Tibial artery (tissue), 4 donors: ENCODE measurements at places on chromosomes 3 and 15.

DNA sequence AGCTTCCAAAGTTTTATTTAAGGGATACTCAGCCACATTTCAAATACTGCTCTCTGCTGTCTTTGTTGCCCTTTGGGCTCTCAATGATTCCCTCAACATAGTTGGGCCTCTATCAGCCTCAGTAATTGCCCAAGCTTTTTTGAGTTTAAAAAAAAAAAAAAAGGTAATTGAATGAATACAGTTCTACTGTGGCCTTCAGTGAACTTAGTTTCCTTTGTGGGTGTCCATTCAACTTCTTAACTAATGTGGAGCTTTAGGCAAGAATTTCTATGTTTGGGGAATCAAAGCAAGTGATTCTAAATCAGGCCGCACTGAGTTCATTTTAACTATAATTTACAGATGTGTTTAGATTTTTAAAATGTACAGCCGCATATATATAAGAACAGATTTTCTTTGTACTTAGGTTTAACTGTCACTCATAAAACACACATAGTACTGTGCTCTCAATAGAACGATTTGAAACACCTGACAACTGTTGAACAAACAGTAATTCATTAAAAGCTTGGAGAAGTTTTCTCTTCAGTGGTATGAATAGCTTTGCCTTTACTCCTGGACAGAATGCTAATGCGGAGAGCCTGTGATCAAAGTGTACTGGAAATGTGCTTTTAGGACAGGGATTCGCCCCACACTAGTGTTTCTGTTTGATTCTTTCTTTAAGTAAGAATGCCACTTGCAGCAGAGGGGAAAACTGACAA lies 844.9 kb upstream of the SEMA6D start:
- no peak overlapping the region for H3K4me3 ChIP-seq
- no peaks in the 10 kb centered on the region for H3K36me3 ChIP-seq
- no peaks in the 10 kb centered on the region for H3K27me3 ChIP-seq
- no peak for DNase-seq
- H3K27ac ChIP-seq: no peak overlapping the region

- peaks cover 37% of the 10 kb centered on the region for H3K4me1 ChIP-seq
- no peaks in the 10 kb centered on the region for H3K27me3 ChIP-seq
- H3K36me3 ChIP-seq: no peaks in the 10 kb centered on the region
- H3K27ac ChIP-seq: peak overlapping the region; percentile 90
These were observed 1.7 kb upstream of the HES1 start for GRCh38 chr3:194134231-194134756.

- no peak overlapping the region for H3K4me3 ChIP-seq
- H3K27me3 ChIP-seq: no peaks in the 10 kb centered on the region
- no peaks in the 10 kb centered on the region for H3K36me3 ChIP-seq
- DNase-seq: no peak
- no peak overlapping the region for H3K27ac ChIP-seq
- H3K4me1 ChIP-seq: no peaks in the 10 kb centered on the region
These were observed 68.0 kb upstream of the TRPM1 start for GRCh38 chr15:31169558-31169957.

DNA sequence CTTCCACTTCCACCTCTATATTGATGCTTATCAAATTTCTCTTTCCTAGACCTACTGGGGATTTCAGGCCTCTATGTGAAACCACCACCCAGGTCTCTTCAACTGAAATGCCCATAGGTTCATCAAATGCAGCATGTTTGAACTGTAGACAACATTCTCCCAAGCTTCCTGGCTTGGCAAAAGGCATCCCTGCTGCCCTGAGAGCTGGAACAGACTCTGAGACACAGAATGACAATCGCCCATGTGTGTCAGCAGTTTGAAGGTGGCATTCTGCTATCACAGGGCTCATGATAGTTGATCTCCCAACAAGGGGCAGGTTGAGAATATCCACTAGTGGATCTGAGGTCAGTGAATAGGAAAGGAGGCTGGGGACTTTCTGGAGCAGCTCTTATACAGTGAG lies 200.7 kb downstream of the RPLP1 start:
- H3K4me3 ChIP-seq: no peak overlapping the region
- no peaks in the 10 kb centered on the region for H3K4me1 ChIP-seq
- DNase-seq: no peak

- H3K4me1 ChIP-seq: no peaks in the 10 kb centered on the region
- no peaks in the 10 kb centered on the region for H3K36me3 ChIP-seq
- H3K4me3 ChIP-seq: no peak overlapping the region
These were observed 84.7 kb upstream of the THBS1 start for GRCh38 chr15:39495871-39496840.

GRCh38 chr3:37668431-37668817 lies 193.3 kb upstream of the CTDSPL start:
- peaks cover 34% of the 10 kb centered on the region for H3K4me1 ChIP-seq
- peak overlapping the region; percentile 21 for H3K4me3 ChIP-seq
- peak overlapping the region; percentile 48 for H3K27ac ChIP-seq
- H3K27me3 ChIP-seq: no peaks in the 10 kb centered on the region
- no peaks in the 10 kb centered on the region for H3K36me3 ChIP-seq

DNA sequence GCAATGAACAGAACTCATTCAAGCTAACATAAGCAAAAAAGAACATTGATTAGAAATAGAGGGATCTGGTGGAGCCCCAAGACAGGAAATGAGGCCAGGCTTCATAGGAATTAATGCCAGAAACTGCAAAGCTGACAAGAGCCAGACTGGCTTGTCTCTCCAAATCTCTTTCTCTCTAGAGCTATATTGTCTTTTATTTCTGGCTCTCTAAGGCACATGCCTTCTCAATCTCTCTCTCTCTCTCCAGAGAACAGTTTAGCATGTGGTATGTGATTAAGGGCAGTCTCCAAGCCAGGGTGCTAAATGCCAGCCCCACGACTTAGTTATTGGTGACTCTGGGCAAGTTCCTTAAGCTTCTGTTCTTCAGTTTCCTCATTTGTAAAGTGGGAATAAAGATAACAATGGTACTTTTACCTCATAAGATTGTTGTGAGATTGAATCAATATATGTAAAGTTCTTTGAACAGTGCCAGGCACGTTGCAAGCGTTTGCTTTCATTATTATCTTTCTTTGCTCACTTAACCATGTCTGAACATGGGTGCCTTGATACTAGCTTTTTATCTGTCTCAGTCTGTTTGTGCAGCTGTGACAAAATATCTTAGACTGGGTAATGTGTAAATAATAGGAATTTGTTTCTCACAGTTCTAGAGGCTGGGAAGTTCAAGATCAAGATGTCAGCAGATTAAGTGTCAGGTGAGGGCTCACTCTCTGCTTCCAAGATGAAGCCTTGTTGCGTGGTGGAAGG lies 123.2 kb downstream of the BDH1 start:
- H3K27ac ChIP-seq: no peak overlapping the region
- no peak overlapping the region for H3K4me3 ChIP-seq
- DNase-seq: no peak
- no peaks in the 10 kb centered on the region for H3K36me3 ChIP-seq
- peaks cover 4% of the 10 kb centered on the region for H3K4me1 ChIP-seq

GRCh38 chr15:49031804-49032203 lies 14.4 kb downstream of the SECISBP2L start:
- H3K36me3 ChIP-seq: peaks cover 37% of the 10 kb centered on the region
- no peak overlapping the region for H3K27ac ChIP-seq
- H3K27me3 ChIP-seq: no peaks in the 10 kb centered on the region
- no peaks in the 10 kb centered on the region for H3K4me1 ChIP-seq
- no peak for DNase-seq

DNA sequence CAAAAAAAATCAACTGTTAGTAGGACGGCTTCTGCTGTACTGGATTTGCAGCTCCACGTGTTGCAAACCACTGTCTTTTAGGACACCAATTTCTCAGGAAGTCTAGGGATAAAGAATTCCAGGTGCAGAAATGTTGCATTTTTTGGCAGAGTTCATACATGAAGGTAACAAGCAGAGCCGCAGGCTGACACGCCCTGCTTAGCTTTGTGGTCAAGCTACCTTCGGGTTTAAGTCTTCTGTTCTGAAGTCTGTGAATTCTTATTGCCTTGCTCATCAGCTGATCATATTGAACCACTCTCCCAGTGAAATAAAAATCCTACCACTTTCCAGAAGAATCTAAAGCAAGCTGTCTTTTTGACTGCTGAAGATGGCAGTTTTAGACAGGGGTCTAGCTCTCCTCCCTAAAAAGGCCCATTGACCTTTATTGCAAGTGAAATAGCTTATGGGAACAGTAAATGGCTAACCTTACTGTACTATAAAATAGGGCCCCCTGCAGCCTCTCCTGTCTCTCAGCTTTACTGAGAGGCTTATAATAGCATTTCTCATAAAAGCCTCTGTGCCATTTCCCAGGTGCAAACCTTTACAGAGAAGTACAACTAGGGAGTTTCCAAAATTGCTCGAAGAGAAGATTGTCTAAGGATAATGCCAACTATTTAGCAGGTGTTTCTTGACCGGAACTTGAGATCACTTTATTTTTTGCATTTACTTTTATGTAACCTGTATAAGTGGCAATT lies 262.2 kb upstream of the IL12A start:
- H3K27me3 ChIP-seq: no peaks in the 10 kb centered on the region
- H3K4me1 ChIP-seq: no peaks in the 10 kb centered on the region
- H3K27ac ChIP-seq: no peak overlapping the region
- DNase-seq: no peak
- no peaks in the 10 kb centered on the region for H3K36me3 ChIP-seq

- no peaks in the 10 kb centered on the region for H3K36me3 ChIP-seq
- peaks cover 44% of the 10 kb centered on the region for H3K4me1 ChIP-seq
- no peak overlapping the region for H3K4me3 ChIP-seq
- peak; percentile 48 for DNase-seq
- H3K27me3 ChIP-seq: no peaks in the 10 kb centered on the region
These were observed 26.2 kb downstream of the TRAK1 start for GRCh38 chr3:42117175-42118008.

- H3K4me3 ChIP-seq: no peak overlapping the region
- no peaks in the 10 kb centered on the region for H3K27me3 ChIP-seq
- no peak overlapping the region for H3K27ac ChIP-seq
- DNase-seq: no peak
These were observed 93.4 kb downstream of the XXYLT1 start for GRCh38 chr3:195177422-195178123.

- DNase-seq: no peak
- H3K27ac ChIP-seq: no peak overlapping the region
- no peaks in the 10 kb centered on the region for H3K36me3 ChIP-seq
- H3K4me1 ChIP-seq: no peaks in the 10 kb centered on the region
- no peak overlapping the region for H3K4me3 ChIP-seq
These were observed 218.3 kb downstream of the CTNNB1 start for GRCh38 chr3:41417574-41417973.
